ENCODE measurements at places on chromosomes 1 and 21.

DNA sequence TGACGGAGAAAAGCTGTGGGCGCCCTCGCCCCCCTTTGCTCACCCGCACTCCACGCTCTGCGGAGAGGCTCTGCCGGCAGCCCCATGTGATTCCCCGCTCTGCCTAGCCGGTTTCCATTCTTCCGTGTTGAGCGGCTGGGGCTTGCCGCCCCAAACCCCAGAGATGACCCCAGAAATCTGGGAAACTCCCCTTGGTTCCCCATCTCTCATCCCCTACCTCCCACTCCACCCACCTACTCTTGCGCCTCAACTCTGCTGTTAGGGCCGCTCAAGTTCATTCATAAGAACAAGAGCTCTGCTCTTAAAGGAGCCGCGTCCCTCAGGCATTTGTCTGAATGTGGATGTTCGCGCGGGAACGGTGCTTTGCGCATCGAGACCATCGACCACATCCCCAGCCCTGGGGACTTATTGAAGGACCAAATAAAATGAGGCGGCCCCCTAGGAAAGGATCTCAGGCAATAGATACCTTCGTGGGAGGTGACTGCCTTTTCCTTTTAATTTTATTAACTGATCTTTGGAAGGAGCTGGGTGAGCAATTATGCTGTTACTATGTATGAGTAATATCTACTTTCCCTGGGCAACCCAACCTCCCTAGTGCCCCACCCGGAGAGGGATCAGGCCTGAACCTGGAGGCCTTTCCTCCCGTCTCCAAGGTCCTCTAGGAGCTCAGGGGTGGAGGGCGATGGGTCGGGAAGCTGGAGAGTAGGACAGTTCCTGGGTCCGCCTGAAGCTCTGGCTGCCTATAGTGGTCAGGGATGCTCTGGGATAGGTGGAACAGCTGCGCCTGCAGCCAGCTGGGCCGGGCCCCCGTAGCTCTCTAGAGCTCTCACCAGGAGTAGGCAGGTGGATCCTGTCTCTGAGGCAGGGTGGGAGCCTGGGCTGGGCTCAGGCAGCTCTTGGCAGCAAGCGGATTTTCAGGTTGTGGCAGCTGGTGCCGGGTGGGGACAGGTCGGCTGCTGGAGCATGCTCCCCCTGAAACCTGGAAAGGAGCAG, 898 bp downstream of the MFSD2A start:
- peak; percentile 50 for DNase-seq

DNA sequence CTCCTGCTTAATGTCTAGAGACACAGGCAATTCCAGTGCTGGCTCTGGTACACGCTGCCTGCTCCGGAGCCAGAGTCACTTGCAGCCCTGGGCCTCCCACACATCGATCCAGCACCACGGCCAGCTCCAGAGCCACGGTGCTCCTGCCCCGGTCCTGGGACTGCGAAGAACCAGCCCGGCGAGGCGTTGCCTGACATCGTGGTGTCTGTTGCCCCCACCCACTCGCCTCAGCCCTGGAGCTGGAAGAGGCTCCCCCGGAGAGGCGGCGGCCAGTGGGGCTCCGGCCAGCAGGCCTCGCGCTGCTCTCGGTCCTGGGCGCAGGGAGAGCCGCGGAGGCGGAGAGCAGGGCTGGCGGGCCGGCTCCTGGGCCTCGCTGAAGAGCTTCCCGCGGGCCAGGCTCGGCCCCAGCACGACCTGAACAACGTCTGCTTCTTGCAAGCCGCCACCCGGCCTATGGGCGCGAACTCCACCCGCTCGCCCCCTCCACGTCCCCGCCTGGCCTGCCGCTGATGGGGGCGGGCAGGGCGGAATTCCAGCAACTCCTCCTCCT, 364.8 kb downstream of the CEP170 start:
- no peak for DNase-seq

- DNase-seq: no peak
Observed at GRCh38 chr1:60888126-60888525, 194.2 kb upstream of the NFIA start.

DNA sequence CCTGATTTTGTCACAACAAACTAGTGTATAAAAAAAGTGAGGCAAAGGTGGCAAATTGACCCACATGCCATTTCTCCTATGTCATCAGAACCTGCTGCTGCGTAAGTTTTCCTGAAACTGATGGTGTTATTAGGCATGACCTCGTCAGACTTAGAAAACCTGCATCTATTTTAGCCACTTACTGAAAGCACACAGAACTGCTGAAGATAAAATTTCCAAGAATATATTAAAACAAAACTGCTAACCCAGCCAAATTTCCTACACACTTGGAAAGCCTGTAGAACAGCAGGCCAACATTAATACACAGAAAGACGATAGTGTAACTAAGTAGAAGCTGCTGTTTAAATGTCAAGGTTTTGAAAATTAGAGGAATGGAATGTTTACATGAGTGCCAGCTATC, 674.5 kb upstream of the CXADR start:
- no peak for DNase-seq

DNA sequence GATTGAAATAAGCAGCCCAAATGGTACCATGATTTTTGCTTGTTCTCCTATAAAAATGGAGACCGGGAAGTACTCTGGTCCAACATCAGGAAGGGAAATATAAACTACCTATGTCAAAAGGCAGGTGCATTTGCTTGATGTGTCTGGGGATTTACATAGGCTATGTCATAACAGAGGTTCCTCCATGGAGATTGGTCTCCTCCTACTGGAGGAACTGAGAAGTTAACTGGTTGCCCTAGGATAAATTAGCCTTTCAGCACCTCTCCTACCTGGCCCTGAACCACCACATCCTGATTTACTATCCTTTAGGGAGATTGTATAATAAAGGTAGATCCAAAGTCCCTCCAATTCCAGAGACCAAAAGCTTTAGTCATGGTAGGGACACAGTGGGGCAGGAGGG, 1109.3 kb upstream of the B3GALT2 start:
- no peak for DNase-seq

- DNase-seq: peak; percentile 75
Observed at GRCh38 chr1:205141236-205142101, 19.7 kb upstream of the RBBP5 start.

DNA sequence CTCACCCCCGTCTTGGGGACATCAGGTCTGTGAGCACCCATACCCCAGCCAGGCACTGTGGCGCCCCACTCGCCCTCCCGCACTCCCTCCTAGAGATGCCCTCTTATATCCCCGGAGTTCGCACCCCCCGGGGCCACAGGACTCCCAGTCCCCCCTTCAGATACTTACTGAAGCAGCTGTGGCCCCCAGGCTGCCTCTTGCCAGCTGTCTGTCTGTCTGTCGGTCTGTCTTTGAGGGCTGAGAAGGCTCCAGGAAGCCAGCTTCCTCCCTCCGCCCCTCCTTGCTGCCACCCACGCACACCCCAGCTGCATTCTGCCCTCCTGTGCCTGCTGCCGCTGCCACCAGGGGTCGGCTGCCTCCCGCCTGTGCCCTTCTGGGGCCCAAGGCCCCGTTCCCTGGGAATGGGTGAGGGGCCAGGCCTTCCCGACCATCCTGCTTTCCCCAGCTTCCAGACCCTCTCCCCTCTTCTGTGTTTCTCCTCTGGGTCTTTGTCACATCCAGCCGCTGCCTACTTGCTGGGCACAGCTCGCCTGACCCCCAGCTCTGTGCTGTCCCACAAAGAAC, at the start of gene PTPN7:
Gene PTPN7, minus strand, starts transcription at position 226 of the 564 bp plus-strand sequence. CDS start 1,200 bp downstream, outside the sequence.
- DNase-seq: peak; percentile 86

GRCh38 chr1:85374160-85374559, 90.8 kb downstream of the DDAH1 start:
- no peak for DNase-seq

- no peak for DNase-seq
Observed at GRCh38 chr1:117685936-117686806, 80.3 kb downstream of the TENT5C start.

DNA sequence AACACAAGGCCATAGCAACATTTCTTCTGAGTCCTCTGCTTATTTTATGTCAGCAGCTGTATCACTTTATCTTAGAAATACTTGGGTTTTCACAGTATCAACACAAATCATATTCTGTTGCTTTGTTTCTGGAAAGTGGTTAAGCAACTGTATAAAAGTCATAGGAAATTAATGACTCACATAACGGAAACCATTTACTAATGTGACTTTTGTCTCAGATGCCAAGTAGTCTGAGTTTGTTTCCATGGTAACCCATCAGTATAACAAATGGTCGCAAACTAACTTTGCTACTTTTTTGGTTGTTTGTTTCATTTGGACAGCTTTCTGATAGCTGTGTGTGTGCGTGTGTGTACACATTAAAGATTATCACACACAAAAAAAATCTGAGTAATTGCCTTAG, 31.1 kb downstream of the EEIG2 start:
- no peak for DNase-seq

- DNase-seq: no peak
Observed at GRCh38 chr1:51283979-51284378, 46.4 kb downstream of the TTC39A start.

DNA sequence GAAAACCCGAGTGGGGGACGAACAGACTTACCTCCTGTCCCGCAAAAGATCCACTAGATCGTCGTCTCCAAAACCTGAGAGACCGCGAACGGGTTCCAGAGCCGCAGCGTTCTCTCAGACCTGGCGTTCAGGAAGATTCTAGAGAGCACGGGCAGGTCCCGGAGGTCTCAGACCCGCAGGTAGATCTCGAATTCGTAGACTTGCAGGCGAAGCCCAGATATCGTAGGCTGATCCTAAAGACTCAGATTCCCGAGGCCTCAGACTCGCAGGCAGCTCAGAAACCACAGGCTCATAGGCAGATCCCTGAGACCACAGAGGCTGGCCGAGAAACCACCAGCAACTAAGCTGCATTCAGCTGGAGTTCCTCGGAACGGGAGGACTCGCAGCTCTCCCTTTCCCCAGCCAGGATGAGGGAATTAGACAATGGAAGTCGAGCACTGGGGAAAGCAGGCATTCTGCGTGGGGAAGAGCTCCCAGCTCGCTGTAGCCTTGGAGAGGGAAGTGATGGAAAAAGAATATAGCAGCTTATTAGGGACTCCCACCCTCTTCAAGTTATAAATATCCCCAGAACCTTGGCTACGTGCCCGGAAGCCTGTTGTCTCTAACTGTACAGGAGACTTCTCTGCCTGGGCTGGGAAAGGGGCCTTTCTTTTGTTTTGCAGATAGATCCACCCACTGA, at the start of gene ZNF436:
Gene ZNF436, minus strand, starts transcription at position 502 of the 679 bp plus-strand sequence. CDS start 1,831 bp downstream, outside the sequence.
- peak; percentile 11 for DNase-seq

GRCh38 chr1:172959571-172959970, 91.2 kb downstream of the TNFSF18 start:
- no peak for DNase-seq

DNA sequence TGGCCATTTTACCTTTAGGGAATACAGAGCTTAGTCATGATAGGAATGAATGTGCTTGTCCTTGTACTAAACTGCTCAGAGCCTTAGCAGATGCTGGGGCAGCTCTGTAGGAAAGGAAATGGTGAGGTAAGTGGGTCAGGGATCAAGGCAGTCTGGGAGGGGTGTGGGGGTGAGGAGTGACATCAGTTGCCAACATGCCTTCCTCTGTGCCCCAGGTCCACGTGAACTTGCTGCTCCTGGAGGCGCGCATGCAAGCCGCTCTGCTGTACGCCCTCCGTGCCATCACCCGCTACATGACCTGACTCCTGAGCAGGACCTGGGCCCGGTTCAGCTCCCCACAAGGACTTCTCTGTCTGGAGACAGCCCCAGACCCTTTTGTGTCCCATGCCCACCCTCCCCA, 21.2 kb downstream of the SESN2 start:
- no peak for DNase-seq

DNA sequence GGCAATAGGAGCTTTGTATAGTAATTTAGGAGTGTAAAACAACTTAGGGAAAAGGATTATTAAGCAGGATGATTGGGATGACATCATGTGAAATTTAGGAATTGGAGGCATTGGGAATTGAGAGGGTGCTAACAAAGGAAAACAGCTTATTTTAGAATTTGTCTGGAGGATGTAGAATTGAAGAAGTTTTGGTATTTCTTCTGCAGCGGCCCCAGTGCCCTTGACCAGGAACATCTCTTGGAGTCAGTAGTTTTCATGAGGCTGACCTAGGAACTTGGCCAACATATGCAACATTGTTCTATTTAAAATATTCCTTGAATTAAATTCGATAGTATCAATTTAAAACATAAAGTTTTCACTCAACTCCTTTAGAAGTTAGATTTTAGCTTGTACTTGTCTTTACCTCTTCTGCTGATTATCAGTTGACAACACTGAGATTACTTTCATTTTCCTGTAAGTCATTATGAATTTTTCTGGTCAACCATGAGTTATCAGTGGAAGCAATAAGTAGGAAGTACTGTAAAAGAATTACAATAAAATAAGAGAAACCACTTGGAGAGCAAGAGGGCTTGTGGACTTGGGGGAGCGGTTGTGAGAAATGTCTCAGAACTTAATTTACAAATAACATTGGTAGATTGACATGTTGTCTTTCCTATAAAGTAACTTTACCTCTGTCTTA, 52.8 kb downstream of the DYRK1A start:
- DNase-seq: no peak

DNA sequence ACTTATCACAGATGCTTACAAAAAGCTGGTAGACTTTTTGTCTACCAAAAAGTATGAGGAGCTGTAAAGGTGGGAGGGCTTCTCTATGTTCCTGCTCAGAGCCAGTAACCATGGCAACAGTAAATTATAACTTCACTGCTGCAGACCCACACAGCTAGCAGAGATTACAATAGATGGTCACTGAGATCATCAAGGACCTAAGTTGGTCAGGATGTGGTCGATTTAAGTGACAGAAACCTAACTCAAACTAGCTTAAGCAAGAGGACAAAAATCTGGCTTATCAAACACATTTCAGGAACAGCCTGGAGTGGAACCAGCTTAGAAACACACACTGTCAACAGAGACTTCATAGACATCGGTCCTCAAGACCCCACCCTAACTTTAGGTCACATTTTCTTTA, 113.4 kb upstream of the ATP1A1 start:
- no peak for DNase-seq

Measured in stimulated activated CD4-positive, alpha-beta T cell treated with anti-CD3 and anti-CD28 coated beads, Interleukin-2, amount 100 ng/mL, for 48 hours (primary cell).